Body of pancreas (tissue), 4 donors: ENCODE measurements at places on chromosomes 5 and 9.

DNA sequence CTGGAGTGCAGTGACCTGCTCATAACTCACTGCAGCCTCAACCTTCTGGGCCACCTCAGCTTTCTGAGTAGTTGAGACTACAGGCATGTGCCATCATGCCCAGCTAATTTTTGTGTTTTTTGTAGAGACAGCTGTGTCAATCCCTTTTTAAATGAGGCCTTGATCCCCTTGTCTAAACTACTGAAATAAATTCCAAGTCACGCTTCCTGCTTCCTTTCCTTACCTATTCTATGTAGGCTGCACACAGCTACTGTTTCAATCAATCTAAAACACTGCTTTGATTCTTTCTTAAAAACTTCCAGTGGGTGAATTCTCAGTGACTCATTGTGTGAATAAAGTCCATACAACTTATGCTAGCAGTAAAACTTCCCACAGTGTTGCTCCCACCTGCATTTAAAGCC, 2.9 kb upstream of the C7 start:
- H3K4me3 ChIP-seq, result no peak overlapping the region
- H3K27ac ChIP-seq, result no peak overlapping the region
- no peaks in the 10 kb centered on the region for H3K27me3 ChIP-seq
- no peak for DNase-seq
- no peaks in the 10 kb centered on the region for H3K36me3 ChIP-seq
- H3K4me1 ChIP-seq, result peaks cover 26% of the 10 kb centered on the region

GRCh38 chr5:35094948-35095347, 47.2 kb upstream of the AGXT2 start:
- no peak overlapping the region for H3K4me3 ChIP-seq
- H3K36me3 ChIP-seq, result no peaks in the 10 kb centered on the region
- H3K27ac ChIP-seq, result peak overlapping the region; percentile 85

DNA sequence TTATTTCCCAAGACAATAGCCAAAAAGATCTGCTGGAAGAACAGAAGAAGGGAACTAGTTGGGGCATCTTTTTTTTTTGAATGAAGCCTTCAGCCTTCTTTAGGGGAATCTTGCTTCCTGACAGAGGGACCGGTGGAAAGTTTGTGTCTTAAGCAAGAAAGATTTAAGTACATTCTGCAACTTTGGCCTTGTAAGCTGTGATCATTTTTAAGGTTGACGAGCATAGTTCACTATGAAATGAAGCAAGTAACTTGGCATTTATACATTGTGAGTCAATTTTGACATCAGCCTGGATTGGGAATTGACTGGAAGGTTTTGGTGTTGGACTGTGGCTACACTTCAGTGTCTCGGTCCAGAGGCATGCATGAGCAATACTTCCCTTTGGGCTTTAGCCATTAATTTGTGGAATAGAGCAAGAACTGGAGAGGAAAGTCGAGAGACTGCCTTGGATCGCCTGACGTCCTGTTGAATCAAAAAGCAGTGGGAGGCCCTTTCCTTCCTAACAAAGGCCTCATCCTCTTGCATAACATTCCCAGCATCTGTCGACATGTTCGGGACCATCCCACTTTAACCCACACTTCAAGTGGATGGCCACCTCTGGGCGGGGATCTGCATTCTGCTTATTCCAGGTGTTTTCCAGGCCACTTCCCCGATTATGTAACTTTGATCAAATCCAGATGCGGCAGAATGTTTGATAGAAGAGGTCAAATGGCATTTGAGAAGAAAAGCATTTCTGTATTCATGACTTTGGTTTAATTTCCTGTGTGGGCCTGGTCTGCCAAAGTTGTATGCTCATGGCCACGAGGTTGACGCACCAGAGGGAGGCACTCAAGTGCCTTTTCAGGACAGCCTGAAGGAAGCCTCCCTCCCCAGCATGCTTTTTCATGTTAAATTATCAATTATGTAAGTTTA, 12.5 kb downstream of the ABL1 start:
- peak overlapping the region; percentile 66 for H3K27ac ChIP-seq
- no peak for DNase-seq
- H3K36me3 ChIP-seq, result no peaks in the 10 kb centered on the region
- no peaks in the 10 kb centered on the region for H3K27me3 ChIP-seq
- peaks cover 44% of the 10 kb centered on the region for H3K4me1 ChIP-seq

- no peaks in the 10 kb centered on the region for H3K4me1 ChIP-seq
- H3K4me3 ChIP-seq, result no peak overlapping the region
- no peak overlapping the region for H3K27ac ChIP-seq
- no peaks in the 10 kb centered on the region for H3K27me3 ChIP-seq
- no peak for DNase-seq
These were observed 96.7 kb upstream of the MAMDC2 start for GRCh38 chr9:69946800-69947437.

- peak within 1 kb of the TSS; percentile 58 for H3K27ac ChIP-seq
- peak; percentile 64 for DNase-seq
- H3K4me3 ChIP-seq, result peak within 1 kb of the TSS; percentile 44
- H3K4me1 ChIP-seq, result peaks cover 7% of the 10 kb centered on the region
- no peaks in the 10 kb centered on the region for H3K36me3 ChIP-seq
- no peaks in the 10 kb centered on the region for H3K27me3 ChIP-seq
These were observed at the start of gene C5orf63 for GRCh38 chr5:127072861-127073846. Gene C5orf63, minus strand, starts transcription at chr5:127073502. Its CDS starts 14,507 bp downstream, at chr5:127058995.

DNA sequence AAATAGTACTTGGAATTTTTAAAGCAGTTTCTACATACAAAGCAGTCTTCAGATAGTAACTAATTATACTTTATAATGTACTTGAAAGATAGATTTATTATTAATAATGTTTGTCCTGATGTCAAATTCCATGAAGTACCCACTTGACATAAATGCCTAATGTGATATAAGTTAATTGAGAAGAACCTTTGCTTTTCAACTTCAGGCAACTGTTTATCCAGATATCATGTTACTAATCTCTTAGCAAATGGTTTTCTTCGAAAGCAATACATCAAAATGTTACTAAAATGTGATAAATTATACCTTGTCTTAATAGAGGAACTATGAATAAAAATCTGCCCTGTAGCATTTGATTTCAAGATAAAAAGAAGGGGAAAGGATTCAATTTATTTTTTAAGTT, 146.8 kb upstream of the FBXL17 start:
- H3K27me3 ChIP-seq, result no peaks in the 10 kb centered on the region

GRCh38 chr9:77512876-77513275, 135.2 kb downstream of the GNA14 start:
- no peak for DNase-seq
- H3K27ac ChIP-seq, result no peak overlapping the region
- no peaks in the 10 kb centered on the region for H3K36me3 ChIP-seq
- H3K4me3 ChIP-seq, result no peak overlapping the region

DNA sequence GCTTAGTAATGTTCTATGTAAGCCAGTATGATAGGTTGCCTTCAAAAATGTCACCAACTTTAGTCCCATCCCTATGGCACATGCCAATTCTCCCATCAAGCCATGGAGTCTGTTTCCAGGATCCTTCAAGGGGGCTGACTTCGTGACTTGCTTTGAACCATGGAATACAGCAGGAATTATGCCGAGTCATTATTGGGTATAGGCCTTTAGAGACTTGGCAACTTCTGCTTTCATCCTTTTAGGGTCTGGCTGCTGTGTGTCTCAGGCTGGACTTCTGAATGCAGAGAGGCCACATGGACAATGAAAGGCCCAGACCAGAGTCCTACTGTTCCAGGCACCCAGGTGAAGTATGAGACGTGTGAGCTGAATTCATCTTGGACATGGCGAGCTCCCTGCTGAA, 109.8 kb downstream of the DENND1A start:
- no peak overlapping the region for H3K4me3 ChIP-seq
- no peaks in the 10 kb centered on the region for H3K36me3 ChIP-seq
- DNase-seq, result no peak

DNA sequence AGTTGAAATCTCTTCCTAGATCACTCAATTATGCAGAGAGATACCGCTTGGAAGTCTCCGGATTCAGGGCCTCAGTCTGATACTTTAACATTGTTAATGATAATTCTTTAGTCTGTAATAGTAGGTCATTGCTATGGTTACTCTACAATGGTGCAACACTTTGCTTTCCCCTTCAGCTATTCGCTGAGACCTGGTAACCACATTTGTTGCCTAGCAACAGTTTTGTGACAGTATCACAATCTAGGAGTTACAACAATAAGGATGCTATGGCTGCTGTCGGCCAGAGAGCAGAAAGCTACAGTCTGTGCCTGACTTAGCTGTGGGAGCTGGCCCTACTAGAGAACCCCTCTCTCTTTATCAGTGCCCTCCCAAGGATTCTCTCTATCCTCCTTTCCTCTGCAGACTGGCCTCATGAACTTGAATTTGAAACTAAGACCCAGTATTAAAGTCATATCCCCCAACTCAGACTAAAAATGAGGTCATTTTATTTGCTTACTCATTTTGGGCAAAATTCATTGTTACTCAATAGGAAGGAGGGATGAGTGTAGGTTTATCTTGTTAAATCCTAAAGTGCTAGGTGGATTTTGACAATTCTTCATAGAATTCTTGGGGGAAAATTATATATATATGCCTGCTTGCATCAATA, 39.3 kb downstream of the NR2F1 start:
- no peak overlapping the region for H3K4me3 ChIP-seq
- H3K27me3 ChIP-seq, result no peaks in the 10 kb centered on the region
- no peak overlapping the region for H3K27ac ChIP-seq

GRCh38 chr9:121325387-121325786, 44.7 kb downstream of the STOM start:
- no peaks in the 10 kb centered on the region for H3K36me3 ChIP-seq
- peak overlapping the region; percentile 62 for H3K27ac ChIP-seq

GRCh38 chr5:1545805-1546355, 22.1 kb upstream of the LPCAT1 start:
- no peaks in the 10 kb centered on the region for H3K4me1 ChIP-seq
- DNase-seq, result no peak
- no peak overlapping the region for H3K4me3 ChIP-seq
- H3K27ac ChIP-seq, result no peak overlapping the region
- H3K36me3 ChIP-seq, result no peaks in the 10 kb centered on the region

GRCh38 chr5:42876375-42876844, 64.7 kb upstream of the SELENOP start:
- H3K27me3 ChIP-seq, result no peaks in the 10 kb centered on the region

DNA sequence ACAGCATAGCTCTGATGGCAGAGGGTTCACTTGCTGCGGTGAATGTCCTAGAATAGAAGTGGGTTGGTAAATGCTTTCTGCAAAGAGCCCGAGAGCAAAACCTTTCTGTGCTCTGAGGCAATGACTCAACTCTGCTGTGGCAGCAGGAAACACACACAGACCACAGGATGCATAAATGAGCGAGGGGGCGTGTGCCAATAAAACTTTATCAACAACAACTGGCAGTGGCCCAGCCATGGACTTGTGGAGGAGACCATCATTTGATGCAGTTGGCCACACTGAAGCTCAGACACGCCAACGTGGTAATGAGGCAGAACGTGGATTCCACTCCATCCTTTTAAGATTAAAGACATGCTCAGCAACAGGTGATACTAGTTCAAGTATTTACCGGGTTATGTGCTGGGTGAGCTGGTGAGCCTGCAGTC, 6.8 kb downstream of the MRPL36 start:
- DNase-seq, result no peak
- no peaks in the 10 kb centered on the region for H3K27me3 ChIP-seq
- no peak overlapping the region for H3K27ac ChIP-seq
- H3K36me3 ChIP-seq, result peaks cover 2% of the 10 kb centered on the region
- peaks cover 7% of the 10 kb centered on the region for H3K4me1 ChIP-seq

DNA sequence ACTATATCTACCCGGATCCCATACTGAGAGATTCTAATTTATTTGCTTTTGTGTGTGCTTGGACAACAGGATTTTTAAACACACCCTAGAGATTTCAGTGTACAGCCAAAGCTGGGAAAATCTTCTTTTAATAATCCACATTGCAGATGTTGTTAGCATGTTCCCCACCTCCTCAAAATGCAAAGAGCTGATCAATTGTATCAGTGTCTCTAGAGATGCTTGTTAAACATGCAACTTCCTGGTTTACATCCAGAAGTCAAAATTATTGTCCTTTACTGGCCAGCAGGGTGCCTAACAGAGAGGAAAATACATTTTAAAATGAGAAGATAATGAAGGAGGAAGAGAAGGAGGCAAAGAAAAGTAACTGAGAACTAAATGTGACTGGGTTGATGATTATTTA, 793.3 kb downstream of the SEMA5A start:
- H3K27me3 ChIP-seq, result no peaks in the 10 kb centered on the region
- H3K4me3 ChIP-seq, result no peak overlapping the region
- H3K27ac ChIP-seq, result no peak overlapping the region
- no peaks in the 10 kb centered on the region for H3K36me3 ChIP-seq

GRCh38 chr9:17936365-17936764, 357.5 kb downstream of the SH3GL2 start:
- H3K4me1 ChIP-seq, result no peaks in the 10 kb centered on the region
- no peak for DNase-seq
- no peaks in the 10 kb centered on the region for H3K36me3 ChIP-seq
- no peak overlapping the region for H3K4me3 ChIP-seq
- H3K27me3 ChIP-seq, result no peaks in the 10 kb centered on the region

DNA sequence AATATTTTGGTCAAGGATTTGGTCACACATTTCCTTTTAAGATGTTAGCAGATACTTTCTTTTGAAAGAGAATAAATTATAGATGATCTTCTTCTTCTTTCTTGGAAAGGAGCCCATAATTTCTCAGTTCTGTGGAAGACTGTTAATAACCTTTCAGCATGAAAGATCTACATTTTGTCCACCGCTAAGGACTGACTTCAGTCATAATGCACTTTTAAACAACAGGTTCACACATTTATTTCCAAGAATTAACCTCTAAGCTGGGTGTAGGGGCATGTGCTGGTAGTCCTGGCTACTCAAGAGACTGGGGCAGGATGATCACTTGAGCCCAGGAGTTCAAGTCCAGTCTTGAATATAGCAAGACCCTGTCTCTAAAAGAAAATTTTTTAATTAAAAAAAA, 93.0 kb downstream of the PRKACG start:
- no peaks in the 10 kb centered on the region for H3K27me3 ChIP-seq
- H3K4me3 ChIP-seq, result no peak overlapping the region
- DNase-seq, result no peak

DNA sequence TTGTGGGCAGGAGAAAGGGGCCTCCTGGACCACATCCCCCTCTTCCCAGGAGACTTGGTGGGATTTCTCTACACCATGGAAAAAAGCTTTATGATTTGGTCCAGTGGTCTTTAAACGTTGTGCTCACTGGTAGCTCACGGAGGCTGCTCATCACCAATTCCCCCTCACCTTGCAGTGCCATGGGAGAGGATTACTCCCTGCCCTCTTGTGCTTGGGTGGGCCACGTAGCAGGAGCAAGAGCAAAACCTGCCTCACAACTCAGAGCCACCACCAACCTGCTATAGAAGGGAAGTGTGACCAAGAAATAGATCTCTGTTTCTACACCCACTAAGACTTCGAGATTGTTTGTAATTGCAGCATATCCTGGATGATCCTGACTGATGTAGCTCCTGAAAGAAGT, 42.2 kb upstream of the N4BP3 start:
- H3K36me3 ChIP-seq, result no peaks in the 10 kb centered on the region
- no peak overlapping the region for H3K4me3 ChIP-seq
- no peaks in the 10 kb centered on the region for H3K27me3 ChIP-seq
- no peak for DNase-seq
- no peak overlapping the region for H3K27ac ChIP-seq
